Cardiac fibroblast (primary cell): ENCODE measurements at places on chromosomes 12 and 14.

DNA sequence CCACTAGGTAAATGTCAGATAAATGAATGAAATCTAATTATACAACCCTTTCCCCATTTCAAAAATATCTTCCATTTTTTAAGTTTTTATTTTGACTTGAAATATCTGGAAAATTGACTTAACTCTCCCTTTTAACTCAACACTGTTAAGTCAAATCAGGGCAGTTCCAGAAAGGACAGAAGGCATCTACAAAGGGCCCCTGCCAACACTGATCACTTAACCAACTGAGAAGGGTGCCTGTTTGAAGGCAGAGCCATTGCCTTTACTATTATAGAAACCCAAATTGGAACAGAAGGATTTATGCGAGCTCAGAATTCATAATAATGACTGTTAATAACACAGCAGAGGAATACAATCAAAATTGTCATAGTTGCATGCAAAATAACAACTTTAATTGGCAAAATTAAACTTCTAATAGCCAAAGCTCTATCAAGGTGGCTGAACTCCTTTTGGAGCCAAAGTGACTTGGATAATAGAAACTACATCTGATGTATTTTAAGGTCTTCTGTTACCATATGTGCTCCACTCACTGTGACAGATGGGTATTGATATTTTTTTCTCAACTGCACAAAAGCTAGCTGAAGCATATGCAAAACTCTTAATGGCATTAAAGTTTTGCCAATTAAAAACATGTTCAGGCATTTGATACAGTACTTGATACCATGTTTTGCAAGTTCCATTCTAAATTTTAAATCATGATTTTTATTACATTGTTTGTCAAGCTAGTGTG, 383.8 kb downstream of the NOVA1 start:
- DNase-seq: no peak

GRCh38 chr14:20470603-20470901, 1.3 kb downstream of the PNP start:
- DNase-seq: no peak

GRCh38 chr14:98293576-98293975, 978.4 kb downstream of the BCL11B start:
- DNase-seq: no peak

DNA sequence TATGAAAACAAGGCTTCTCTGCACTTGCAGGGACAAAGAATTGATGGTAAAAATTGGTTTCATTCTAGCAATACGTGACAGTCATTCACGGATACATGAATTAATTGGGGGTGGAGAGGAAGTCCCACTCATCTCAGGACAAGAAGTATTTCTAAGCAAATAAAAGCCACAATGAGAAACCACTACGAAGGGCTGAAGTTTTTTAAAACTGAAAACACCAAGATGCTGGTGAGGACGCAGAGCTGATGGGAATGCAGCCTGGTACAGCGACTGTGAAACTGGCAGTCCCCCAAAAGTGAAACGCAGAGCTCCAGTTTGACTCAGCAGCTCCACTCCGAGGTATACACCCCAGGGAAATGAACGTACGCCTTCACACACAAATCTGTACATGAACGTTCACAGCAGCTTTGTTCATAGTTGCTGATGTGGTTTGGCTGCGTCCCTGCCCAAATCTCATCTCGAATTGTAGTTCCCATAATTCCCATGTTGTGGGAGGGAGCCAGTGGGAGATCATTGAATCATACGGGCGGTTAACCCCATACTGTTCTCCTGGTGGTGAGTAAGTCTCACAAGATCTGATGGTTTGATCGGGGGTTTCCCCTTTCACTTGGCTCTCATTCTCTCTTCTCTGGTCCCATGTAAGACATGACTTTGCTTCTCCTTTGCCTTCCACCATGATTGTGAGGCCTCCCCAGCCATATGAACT, 89.0 kb downstream of the SCARB1 start:
- DNase-seq: peak; percentile 96

DNA sequence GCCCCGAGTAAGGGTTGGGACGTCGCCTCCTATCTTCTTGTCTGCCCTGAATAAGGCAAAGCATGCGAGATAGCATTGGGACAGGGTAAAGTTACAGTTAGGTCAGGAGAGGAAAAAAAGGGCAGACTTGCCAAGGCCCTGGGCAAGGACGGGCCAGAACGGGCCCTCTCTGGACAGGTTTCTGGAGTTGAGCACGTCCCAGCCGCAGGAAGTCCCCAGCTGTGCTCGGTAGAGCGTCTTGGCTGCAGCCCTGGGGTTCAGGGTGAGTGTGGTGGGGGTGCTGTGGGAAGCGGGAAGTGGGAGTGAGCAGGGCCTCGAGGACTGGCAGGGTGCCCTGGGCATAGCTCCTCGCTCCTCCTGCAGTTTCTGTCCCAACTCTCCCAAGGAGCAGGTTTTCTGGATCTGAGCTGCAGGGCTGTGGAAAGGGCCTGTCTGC, 5.4 kb downstream of the RPS6KL1 start:
- no peak for DNase-seq

DNA sequence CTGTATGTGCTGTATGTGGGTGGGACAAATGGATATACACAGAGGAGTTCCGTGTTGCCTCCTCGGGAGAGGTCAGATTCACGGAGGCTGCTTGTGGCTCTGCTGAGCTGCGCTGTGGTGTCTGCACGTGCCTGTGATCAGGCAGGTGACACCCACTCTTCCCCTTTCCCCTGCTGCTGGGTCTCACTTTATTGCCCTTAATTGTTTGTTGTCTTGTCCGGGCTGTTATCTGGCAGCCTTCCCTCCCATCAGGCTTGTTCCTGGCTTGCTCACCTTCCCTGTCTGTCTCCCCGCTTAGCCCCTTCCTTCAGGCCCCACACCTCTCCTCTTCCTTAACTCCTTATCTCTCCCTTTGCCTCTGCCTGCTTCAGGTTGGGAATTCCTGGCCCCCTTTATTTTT, 13.5 kb downstream of the WNT5B start:
- no peak for DNase-seq

GRCh38 chr14:68020999-68021663, 201.6 kb downstream of the RAD51B start:
- no peak for DNase-seq

GRCh38 chr12:110540048-110540447, 37.9 kb downstream of the RAD9B start:
- DNase-seq: no peak

DNA sequence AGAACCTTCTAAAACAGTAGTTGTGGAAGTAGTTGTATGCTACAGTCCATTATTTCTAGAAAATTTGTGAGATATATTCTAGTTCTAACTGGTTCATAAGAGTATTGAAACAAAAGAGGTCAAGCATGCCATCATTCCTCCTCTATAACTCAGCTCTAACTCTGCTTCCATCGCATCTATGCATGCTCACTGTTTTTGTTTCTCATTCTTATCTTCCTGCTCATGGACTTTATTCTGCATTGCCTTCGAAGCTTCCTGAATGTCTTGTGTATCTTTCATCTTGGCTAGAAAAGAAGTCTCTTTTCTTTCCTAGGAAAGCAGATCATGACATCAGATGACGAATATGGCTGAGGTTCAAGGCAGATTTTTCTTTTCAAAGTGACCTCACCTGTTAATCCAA, 402 bp downstream of the LMNTD1 start:
- DNase-seq: no peak

- peak; percentile 58 for DNase-seq
Observed at GRCh38 chr12:89350630-89351488, 1.4 kb downstream of the DUSP6 start.

GRCh38 chr14:64758691-64759554, 54.7 kb downstream of the PLEKHG3 start:
- peak; percentile 95 for DNase-seq

GRCh38 chr14:52833891-52834290, 42.5 kb upstream of the GNPNAT1 start:
- DNase-seq: no peak

- DNase-seq: no peak
Observed at GRCh38 chr12:51865757-51866270, 17.3 kb upstream of the FIGNL2 start.

DNA sequence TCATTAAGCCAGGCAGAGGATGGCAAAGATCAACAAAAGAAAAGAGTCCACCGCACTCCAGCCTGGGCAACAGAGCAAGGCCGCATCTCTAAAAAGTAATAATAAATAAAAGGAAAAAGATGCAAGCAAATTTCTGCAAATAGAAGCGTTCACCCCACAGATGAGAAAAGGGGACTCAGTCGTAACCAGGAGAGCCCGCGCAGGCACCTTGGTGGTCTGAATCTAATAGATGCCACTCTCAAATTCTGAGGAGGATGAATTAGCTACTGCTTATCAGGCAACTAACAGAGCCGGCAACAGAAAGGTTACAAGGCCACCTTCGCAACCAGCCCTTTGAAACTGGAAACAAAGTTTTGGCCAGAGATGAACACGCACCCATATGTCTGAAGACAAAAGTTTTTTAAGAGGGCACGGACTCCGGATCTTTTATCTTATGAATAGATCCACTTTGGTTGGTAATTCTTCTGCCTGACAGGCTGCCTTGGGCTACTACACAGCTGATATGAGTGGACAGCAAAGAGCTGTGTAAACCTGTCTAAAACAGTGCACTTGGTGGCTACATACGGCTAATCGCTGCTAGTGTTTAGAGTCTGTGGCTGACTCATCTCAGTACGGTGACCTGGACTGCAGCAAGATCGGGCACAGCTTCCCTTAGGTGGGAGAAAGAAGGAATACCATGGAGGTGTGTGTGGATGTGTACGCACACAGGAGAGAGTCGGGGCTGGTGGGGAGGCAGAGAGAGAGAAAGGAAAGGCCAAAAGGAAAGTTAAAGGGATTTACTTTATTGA, 32.9 kb upstream of the TTC7B start:
- no peak for DNase-seq

GRCh38 chr14:74667758-74668157, 45.1 kb downstream of the AREL1 start:
- peak; percentile 67 for DNase-seq

DNA sequence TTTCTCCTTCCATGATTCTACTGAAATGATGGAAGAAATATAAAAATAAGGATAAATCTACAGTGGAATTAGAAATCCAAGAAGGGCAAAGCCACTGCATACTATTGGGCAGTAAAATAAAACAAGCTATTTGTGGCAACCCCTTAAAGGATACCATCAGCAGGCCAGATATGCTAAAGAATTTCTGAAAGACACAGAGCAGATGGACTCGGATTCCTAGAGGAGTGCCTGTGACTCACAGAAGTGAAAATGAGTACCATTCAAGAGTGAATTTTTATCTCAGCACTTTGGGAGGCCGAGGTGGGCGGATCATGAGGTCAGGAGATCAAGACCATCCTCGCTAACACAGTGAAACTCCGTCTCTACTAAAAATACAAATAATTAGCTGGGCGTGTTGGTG, 318.1 kb downstream of the LRIG3 start:
- no peak for DNase-seq

- no peak for DNase-seq
Observed at GRCh38 chr14:100887728-100888335, 15.7 kb downstream of the RTL1 start.

DNA sequence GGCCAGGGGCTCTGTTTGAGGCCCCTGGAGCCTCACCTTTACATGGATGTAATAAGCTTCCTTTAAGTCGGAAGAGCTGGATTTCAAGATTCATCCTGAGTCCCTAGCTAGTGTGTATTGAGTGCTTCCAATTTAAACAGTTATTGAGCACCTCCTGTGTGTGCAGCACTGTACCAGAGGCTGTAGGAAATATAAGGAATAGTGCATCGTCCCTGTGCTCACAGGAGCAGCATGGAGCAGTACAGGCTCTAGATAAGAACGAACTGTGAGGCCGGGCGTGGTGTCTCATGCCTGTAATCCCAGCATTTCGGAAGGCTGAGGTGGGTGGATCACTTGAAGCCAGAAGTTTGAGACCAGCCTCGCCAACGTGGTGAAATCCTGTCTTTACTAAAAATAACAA, 65.8 kb upstream of the METAP2 start:
- DNase-seq: no peak

GRCh38 chr12:159156-159782, 54.7 kb downstream of the SLC6A12 start:
- DNase-seq: no peak

GRCh38 chr12:100799770-100800169, 5.2 kb downstream of the ANO4 start:
- DNase-seq: no peak

GRCh38 chr12:43238281-43238680, 313.7 kb downstream of the ADAMTS20 start:
- DNase-seq: peak; percentile 2
